ENCODE measurements at places on chromosomes 7 and 10.

DNA sequence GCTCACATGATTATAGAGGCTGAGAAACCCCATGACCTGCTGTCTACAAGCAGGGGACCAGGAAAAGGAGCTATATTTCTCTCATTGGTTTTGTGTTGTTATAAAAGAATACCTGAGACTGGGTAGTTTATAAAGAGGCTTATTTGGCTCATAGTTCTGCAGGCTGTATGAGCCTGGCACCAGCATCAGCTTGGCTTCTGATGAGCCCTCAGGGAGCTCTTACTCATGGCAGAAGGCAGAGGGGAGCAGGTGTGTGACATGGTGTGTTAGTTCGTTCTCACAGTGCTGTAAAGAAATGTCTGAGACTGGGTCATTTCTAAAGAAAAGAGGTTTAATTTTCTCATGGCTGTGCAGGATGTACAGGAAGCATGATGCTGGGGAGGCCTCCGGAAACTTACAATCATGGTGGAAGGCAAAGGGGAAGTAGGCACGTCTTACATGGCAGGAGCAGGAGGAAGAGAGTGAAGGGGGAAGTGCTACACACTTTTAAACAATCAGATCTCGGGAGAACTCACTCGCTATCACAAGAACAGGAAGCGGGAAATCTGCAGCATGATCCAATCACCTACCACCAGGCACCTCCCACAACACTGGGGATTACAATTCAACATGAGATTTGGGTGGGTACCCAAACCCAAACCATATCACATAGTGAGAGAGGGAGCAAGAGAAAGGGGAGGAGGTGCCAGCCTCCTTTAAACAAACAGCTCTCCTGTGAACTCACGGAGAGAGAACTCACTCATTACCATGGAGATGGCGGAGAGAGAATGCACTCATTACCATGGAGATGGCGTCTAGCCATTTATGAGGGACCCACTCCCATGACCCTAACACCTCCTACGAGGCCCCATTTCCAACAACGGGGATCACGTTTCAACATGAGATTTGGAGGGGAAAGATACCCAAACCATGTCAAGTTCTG is 133.4 kb downstream of the JCAD start:
- DNase-seq = no peak

GRCh38 chr10:125107166-125107949 is 53.0 kb downstream of the CTBP2 start:
- no peak for DNase-seq

DNA sequence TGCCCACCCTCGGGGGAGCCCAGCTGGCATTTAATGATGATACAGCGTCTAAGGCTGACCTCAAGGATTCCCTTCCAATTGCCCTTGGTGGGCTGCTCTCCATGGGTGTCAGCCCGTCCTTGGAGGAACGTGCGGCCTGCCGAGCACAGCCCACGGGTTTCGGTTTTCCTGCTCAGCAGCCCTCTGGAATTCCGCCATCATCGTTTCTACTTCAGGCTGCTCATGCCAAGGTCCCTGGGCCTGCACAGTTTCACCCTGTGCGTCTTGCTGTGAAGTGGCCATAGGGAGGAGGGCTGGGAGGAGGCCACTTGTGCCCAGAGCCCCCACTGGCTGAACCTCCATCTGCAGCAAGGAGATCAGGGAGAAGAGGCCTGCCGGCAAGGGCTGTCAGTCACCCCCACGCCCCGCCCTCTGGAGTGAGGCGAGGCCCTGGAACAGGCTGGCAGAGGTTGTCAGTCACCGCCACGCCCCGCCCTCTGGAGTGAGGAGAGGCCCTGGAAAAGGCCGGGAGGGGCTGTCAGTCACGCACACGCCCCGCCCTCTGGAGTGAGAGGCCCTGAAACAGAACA is 82.8 kb downstream of the CHST15 start:
- no peak for DNase-seq

GRCh38 chr7:25852211-25852938 is 299.6 kb upstream of the NFE2L3 start:
- no peak for DNase-seq

DNA sequence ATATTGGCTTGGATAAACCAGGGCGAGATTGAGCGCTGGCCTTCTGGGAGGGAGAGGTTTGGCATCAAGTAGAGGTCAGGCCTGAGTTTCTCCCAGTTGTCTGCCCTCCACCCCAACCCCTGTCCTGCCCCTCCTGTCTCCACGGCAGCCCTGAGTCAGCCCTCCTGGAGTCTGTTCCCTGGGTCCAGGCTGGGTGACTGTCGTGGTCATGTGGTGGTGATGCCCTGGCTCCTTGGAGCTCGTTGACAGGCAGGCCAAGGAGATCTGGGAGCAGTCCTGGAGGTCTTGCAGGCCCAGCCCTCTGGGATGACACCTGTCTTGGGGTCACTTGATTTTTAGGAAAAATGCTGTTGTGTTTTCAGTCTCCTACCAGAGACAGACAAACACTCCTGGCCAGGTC is 53.6 kb upstream of the PODXL start:
- no peak for DNase-seq

All from esophagus squamous epithelium (tissue), 5 donors.